ENCODE measurements at places on chromosomes 3 and 15.

GRCh38 chr15:44035781-44036699, 159.0 kb downstream of the FRMD5 start:
- no peak for DNase-seq

- DNase-seq, result no peak
Measured at GRCh38 chr3:9139366-9139765, 110.1 kb downstream of the SRGAP3 start.

GRCh38 chr3:105274958-105275357, 91.8 kb upstream of the ALCAM start:
- peak; percentile 66 for DNase-seq

- DNase-seq, result peak; percentile 90
Measured at GRCh38 chr3:141360888-141361598, 7.3 kb upstream of the ZBTB38 start.

- no peak for DNase-seq
Measured at GRCh38 chr3:87311309-87311708, 34.9 kb upstream of the POU1F1 start.

- DNase-seq, result peak; percentile 68
Measured at GRCh38 chr3:106957029-106957428, 420.2 kb upstream of the CCDC54 start.

DNA sequence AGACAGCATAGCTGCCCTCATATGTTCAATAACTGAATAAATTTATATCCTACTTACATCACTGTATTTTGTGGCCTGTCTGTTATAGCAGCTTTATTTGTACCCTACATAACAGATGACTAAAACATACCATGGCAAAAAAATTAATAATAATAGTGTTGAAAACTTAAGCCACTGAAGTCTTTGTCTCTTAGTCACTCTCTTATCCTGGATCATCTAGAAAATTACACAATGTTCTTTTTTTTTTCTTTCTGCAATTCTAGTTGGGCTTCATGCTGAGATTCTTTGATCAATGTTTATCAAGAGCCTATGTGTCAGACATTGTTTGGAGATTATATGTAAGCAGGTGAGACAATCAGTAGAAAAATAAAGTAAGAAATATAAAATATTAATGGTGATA, 519.3 kb upstream of the ARPP21 start:
- peak; percentile 6 for DNase-seq

GRCh38 chr3:133329626-133330025, 70.2 kb upstream of the BFSP2 start:
- DNase-seq, result no peak

DNA sequence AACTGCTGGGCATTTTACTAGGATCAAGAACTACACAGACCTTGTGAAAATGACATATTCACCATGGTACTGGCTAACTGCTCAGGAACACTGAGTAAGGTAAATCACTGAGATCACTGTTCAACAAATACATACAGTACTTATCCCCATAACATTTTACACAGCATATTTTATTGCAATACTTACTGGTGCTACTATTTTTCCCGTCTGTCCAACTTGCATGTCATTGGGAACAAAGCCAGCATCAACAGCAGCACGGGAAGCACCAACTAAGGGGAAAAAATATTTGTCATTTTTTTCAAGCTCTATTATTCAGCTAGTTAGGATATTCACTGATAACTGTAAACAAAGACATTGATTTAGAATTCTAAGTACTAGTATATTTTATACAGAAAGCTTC, 37.0 kb downstream of the ETFA start:
- peak; percentile 40 for DNase-seq

DNA sequence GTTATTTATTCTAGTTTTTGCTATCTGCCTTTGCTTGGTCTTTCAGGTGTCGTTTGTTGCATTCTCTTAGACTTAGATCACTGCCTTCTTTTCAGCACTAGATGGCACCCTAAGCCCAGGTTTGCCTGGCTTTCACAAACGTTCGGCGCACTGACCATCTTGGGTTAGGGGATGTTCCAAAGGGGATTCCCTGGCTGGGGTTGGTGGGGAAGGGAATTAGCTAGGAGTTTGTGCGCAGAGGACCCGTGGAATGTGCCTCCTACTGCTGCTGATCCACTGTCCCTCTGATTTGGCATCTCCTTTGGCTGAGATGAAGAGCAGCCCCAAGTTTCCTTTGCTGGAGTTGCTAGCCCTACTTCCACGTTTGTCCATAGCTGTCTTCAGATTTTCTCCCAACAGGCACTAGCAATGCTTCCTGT, 33.9 kb downstream of the PFN2 start:
- DNase-seq, result peak; percentile 53

- DNase-seq, result peak; percentile 71
Measured at GRCh38 chr15:99707473-99708270, 25.6 kb downstream of the LYSMD4 start.

GRCh38 chr3:12902181-12902999, 61.0 kb upstream of the RPL32 start:
- no peak for DNase-seq

DNA sequence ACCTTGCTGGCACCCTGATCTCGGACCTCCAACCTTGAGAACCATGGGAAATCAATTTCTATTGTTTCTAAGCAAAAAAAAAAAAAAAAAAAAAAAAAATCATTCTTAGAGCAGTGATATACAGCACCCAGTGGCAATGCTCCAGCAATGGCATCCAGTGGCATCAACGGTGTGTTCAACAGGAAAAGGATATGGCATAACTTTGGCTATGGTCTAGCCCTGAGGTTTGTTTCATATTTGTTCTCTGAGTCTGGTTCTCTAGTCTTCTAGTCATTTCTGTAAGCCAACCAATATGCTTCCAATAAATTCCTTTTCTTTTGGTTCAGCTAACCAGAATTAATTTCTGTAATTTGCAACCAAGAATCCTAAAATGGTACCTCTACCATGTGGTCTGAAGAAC, 19.2 kb downstream of the DENND4A start:
- DNase-seq, result peak; percentile 10

- no peak for DNase-seq
Measured at GRCh38 chr3:87227835-87228144, 681 bp downstream of the CHMP2B start.

DNA sequence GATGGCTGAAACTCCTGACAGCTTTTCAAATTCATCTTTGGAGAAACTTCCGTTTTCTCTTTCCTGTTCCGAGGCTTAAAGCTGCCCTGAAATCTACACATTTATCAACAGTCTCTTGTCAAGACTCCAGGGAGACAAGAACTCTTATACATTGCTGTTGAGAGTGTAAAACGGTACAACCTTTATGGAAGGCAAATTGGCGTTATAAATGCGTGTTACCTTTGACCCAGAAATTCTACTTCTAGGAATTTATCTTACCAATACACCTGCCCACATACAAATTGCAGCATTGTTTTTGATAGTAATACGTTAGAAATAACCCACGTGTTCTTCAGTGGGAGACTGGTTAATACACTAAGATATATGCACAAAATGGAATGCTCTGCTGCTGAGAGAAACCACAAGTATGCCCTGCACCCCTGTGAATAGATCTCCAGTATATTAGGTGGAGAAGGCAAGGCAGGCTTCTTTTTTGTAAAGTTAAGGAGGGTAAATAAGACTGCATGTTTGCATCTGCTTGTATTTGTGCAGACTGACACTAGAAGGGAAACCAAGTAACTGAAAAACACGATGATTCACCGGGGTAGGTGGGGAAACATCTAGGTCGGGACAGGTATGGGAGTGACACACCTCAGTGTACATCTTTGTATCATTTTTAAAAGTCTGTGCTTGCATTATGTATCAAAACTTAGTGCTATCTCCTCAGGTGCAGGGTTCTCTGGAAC, 97.5 kb downstream of the IGF1R start:
- DNase-seq, result peak; percentile 76

DNA sequence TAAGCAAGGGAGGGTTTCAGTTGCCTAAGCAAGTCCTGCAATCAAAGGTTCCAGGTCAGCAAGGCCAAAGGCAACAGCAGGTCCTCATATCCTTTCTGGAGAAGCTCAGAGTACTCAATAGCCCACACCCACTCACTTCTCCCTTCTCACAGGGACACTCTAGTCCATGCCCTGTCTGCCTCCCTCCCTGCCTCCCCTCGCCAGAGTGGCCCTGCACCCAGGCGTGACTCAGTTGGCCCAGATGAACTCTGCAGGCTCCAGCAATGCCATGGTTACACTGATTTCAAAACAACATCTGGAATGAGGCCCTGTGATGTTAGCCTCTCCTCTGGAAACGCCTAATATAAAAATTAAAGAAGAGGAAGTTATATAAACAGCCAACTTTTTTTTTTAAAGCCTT, 32.9 kb downstream of the IL16 start:
- no peak for DNase-seq

DNA sequence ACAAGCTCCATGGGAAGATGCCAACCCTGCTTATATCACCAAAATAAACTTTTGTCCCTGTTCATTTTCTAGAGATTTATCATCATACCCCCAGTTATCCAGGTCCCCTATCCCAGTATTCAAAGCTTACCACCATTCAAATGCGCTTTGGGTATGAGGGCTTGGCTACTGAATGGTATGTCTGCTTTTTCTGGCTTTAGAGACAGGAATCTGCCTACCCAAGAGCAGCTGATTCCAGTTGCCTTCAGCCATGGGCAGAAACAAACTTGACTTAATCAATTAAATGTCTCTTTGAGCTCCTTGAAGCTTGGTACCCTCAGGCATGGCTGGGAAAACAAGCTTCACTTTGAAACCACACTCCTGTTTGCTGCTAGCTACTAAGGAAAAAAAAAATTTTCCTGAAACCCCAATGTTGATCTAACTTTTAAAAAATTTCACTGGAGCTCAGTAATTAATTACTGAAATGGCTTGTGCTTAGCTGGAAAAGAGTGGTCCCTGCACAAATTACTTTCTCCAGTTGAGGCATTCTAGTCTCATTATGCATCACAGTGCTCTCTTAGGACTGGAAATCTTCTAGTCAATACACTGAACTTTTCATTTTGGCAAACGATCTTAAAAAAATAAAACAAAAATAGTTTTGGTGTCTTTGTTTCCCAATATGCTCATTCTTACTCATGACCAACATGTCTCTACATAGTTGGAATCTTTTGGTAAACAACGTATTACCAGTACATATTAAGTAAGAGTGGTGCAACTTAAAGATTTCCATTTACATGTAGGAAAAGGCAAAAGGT, 242.8 kb downstream of the DTWD1 start:
- DNase-seq, result peak; percentile 94

DNA sequence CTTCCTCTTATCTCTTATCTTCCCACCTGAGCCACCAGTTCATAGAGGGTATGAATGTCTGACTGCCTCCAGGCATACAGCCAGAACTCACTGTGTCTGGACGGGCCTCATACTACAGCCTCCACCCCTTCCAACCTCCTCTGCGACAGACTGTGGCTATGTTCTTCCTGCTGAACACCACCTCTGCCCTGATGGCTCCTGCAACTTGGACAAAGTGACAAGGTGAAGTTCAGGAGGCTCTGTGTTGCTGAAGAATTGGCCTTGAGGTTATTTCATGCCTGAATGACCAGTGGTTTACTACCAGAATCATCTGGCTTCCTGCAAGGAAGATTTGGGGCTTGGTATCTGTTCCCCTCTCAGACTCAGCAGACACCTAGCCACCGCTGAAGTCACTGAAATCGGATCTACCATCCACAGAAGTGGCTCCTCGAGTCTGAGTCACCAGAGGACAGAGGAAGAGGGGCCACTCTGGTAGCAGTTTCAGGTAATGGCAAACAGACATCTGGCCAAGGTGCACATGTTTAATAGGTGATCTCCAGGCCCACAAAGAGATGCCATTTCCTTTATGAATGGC, 14.2 kb upstream of the ULK3 start:
- DNase-seq, result no peak

DNA sequence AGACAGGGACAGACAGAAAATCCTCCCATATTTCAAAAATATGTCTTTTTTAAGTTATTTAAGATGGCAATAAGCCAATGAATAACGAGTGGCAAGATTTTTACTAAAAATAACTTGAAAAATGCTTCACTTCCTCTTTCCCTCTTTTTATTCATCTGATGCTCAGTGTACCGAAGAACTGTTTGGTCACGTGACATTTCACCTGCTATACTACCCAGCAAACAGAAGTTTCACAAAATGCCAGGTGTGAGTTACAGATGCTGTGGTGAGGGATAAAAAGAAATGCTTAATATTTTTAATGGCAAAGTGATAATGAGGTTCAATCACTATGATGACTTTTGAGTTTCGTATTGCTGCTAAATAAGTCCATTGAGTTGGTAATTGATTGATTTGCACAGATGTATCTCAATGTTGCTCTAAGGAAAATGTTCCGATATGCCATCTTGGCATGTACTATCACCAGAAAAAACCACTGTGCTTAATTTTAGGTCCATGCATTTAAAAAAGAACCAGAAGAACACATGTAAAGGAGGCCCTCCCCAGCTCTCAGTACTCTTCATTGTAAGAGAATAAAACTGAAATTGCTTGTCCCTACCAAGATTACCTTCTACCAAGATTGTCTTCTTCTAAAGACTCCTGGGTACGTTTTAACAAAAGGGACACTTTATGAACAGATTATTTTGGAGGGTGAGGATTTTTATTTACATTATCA, 26.0 kb upstream of the SEC62 start:
- no peak for DNase-seq

DNA sequence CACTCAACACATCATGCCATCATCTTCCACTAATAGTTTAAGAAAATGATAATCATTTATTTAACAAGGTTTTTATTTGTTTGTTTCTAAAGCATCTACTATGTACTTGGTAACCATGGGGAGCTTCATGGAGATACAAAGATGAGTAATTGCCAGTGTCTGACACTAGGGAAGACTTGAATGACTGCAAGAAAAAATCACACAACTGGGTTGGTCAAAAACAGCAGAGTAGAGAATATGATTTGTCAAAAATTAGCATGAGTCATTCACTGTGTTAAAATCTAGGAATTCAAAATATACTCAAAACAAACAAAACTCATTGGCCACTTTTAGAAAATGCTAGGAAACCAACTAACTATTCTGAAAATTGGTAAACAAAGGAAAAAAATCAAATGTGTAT, 6.3 kb downstream of the BNC1 start:
- DNase-seq, result peak; percentile 61

DNA sequence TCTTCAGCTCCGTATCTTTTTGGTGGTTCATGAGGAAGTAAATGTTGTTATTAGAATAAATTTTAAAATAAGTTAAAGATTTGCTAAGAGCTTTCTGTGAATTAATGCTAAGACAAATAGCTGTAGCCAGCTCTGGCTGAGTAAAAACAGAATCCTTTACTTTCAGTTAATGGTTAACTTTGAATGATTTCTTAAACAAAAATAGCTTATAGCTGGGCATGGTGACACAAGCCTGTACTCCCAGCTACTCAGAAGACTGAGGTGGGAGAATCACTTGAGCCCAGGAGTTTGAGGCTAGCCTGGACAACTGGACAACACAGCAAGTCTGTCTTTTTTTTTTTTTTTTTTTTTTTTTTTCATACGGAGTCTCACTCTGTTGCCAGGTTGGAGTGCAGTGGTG, 25.0 kb downstream of the TCAIM start:
- no peak for DNase-seq

GRCh38 chr3:154428286-154429206, 1.4 kb downstream of the GPR149 start:
- no peak for DNase-seq

- DNase-seq, result no peak
Measured at GRCh38 chr15:58665672-58666071, 83.8 kb downstream of the ADAM10 start.
